ENCODE measurements at places on chromosomes 2 and 18.

DNA sequence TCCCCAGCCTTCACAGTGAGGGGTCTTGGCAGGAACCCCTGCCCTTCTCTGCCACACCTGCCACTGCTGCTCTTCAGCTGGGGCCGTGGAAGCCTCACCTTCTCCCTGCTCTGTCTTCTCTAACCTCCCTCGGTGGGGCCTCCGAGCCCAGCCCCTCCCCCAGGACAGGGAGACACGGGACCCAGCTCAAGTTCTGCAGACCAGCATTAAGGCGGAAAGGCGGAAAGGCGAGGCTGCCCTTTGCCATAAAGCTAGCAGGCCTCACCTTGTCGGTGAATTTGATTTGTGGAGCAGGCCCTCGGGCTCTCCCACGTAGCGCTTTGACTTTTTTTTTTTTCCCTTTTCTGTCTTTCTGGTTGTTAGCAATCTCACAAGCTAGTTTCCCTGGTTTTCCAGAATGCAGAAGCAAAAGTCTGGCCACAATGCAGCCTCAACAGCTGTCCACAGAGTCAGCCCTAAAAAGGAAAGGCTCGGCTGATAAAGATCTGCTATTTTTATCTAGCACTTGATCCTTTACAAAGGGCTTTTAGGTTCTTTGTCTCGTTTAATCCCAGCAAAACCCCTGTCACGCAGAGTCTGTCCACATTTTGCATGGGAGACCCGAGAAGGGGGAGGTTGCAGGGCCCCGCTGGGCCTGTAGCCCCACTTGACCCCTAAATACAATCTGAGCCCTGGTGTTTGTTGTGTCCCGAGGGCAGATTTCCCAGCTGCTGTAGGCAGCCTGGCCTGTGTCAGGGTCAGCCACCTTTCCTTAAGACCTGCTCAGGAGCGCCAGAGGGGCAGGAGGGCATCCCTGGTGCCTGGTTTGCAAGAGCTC, 6.0 kb downstream of the ITM2C start:
- DNase-seq, result no peak

DNA sequence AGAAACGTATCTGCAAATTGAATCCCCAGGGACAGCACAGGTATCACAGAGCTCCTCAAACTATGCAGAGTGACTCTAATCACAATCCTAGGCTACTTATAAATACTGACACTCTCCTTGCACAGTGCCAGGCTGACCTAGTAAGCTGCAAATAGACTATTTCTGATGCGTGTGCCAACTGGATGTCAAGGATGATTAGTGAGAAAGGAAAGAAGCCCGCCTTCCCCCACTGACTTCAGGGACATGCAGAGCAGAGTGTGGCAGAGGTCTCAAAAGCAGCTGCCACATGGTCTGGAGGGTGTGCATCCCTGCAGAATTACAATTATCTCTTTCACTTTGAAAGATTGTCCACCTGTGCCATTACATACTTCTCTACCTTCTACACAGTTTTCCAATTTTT, 235.6 kb downstream of the CPS1 start:
- no peak for DNase-seq

DNA sequence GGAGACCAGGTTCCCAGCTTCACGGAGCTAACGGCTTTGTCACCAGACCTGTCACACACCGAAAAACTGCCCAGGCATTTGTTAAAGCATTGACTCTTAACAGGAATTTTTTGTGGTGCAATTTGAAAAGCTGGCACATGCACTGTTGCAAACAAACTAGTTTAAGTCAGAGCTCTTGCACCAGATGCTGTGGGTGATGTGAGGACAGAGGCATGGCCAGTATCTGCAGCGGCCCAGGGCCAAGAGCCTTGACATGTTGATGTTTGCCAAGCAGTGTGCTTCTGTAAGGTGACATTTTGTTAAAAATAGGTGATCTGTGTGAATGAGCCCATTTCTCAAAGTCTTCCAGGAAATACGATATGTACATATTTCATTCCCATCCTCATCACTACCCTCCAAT, 142.5 kb downstream of the MTCL1 start:
- no peak for DNase-seq

DNA sequence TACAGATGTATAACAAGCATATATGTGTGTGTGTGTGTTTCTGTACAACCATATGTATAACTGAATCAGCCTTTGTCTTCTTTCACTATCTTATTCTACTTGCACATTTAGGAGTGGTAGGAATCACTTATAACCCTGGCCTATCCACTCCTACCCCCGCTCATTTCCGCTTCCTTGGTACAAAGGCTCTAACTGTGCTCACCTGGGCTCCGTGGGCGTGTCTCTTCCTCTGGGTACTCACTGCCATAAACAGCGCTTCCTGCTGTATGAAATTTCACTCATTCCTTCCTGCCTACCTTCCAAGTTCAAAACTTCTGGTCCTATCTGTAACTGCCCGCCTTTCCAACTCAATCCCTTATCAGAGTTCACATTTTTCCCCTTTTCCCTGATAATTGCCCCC, 815.5 kb downstream of the EPHA4 start:
- no peak for DNase-seq

DNA sequence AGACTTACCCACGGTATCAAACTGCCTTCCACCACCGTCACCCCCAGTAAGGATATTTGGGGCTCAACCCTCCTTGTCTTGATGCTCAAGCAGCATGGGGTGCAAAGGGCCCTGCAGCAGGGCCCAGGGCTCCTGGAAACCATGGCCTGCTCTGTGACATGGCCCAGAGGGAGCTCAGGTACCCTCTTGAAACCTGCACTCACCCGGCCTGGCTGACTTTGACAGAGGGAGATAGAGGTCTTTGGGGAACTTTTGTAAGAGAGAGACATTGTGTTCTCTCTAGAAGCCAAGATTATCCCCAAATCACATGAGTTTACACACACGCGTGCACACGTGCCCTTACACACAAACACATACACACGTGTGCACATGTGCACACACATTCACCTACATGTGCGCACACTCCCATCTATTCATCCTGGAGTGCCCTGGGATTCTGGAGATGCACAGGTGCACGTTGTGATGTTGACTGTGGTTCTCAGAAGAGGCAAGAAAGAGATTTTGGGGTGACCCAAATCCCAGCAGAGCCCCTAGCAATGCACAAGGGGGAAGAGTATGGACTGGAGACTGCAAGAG, 19.6 kb upstream of the KCNK3 start:
- DNase-seq, result no peak

DNA sequence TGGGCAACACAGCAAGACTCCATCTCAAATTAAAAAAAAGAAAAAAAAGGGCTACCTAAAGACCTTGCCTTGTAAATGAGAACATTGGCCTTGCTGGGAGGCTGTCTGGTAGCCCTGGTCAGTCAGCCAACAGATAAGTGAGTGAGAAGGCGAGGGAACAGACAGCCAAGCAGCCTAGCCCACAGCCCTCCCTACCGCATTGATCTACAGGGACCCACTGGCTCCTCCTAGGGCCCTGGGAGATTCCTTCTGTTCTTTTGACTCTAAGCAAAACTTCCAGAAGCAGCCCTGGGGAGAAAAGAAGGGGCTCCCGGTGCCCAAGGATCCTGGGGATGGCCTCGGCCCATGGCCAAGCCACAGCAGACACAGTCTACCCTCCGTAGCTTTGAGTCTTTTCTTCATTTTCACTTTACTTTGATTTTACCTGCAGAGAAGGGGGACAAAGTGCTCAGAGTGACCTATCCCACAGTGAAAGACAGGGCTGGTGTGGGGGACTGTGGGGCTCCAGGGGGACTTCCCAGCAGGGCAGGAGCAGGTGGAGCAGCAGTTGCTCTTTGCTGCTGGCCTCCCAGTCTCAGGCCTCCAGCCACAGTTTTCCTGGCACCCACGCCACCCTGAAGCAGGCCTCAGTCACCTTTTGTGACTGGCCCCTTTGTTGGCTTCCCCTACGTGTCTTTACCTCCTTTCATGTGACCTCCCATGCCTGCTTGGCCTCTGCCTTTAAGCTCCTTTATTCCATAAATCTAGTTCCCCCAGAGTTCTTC, 5.1 kb downstream of the CEP68 start:
- DNase-seq, result no peak

DNA sequence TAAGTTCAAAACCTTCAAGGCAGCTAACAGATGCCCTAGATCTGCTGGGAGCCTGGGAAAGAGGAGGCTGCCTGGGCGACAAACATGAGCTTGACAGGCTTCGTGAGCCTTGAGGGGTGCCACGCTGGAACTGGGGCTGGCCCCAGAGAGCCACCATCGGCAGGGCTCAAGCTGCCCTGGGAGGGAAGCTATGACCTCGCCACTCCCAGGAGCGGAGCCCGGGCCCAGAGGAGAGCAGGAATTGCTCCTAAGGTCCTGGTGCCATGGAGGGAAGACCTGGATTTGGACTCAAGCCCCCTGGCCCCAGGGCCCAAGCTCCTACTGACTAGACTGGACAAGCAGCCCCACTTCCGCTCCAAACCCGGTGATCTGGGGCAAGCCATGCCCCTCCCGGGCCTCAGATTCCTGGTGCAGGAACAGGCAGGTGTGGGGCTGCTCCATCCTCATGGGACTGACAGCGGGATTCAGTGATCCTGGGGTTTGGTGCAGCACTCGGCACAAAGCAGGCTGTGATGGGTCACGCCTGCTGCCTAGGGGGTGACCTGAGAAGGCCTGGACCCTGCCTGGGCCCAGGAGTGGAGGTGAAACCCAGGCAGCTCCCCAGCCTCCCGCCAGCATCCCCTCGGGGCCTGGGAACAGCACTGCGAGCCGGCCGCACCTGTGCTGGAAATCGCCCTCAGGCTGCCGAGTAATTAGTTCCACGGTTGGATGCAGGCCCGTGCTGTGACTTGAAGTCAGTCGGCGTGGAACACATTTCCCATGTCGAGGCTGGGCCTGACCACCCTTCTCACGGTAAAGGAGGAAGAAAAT, 246.9 kb downstream of the NDUFA10 start:
- DNase-seq, result no peak

- no peak for DNase-seq
Observed at GRCh38 chr2:223959688-223960087, 2.4 kb downstream of the MRPL44 start.

DNA sequence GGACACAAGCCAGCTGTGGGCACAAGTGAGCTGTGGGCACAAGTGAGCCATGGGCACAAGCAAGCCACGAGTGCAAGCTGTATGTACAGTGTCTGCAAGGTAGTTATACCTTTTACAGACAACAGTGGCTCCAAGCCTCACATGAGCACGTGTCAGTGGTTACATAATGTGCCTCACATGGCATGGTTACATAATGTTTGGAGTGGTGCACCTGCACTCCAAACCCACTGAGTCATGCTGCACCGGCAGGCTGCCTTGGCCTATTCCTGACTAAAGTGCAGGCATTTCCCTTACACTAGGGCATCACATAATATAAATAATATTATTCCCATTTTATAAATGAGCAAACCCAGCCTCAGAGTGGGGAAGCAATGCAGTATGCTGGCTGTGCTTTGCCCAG, 62.6 kb downstream of the MARCO start:
- DNase-seq, result no peak

- no peak for DNase-seq
Observed at GRCh38 chr18:59267503-59268126, 5.6 kb downstream of the RAX start.

- DNase-seq, result no peak
Observed at GRCh38 chr2:90079374-90079773, 1387.9 kb downstream of the RPIA start.

GRCh38 chr2:148058641-148059040, 37.8 kb downstream of the MBD5 start:
- no peak for DNase-seq

- DNase-seq, result no peak
Observed at GRCh38 chr2:78541451-78542267, 483.8 kb upstream of the REG3G start.

- DNase-seq, result no peak
Observed at GRCh38 chr2:71226096-71226964, 573 bp downstream of the PAIP2B start.

DNA sequence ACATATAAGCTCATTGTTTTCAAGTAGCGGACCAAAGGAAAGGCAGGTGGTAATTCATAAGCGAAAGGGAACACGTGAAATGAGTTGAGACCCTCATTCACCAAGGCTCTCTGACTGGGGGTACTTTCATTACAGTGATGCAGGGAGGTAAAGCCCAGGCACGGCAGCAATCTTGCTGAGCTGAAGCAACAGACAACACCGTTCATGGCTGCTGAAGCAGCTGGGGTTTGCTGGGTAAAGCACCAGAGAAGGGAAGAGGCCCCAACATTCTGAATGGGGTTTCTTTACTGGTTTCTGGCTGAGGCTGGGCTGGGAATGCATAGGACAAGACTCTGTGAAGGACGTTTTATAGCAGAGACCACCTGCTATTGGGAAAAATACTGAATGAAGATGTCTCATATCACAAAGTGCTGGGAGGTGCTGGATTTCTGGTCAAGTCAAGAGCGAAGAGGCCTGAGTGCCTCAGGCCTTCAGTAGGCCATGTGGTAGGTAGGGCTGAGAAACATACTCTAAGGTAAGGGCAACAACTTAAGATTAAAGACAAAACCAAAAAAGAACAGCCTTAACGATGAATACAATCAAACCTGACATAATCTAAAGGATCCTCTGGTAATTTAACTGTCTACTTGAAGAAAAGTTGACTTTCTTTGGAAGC, 324.7 kb upstream of the PIK3C3 start:
- no peak for DNase-seq

DNA sequence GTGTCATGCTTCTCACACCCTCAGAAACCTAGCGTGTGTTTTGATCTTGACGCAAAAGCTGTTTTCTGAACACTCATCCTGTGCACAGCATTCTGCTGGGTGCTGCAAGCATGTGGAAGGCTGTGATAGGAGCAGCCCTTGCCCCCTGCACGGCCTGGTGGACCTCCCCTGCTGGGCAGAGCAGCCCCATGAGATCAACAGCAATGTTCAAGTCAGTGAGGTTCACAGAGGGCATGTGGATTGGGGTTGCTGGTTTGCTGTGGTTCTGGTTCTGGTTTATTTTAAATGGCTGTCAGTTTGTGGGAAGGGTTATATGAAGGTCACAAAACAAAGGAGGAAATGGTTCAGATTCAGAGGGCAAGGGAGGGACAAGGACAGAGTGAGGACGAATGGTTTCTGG, 71.3 kb downstream of the SOWAHC start:
- DNase-seq, result no peak

DNA sequence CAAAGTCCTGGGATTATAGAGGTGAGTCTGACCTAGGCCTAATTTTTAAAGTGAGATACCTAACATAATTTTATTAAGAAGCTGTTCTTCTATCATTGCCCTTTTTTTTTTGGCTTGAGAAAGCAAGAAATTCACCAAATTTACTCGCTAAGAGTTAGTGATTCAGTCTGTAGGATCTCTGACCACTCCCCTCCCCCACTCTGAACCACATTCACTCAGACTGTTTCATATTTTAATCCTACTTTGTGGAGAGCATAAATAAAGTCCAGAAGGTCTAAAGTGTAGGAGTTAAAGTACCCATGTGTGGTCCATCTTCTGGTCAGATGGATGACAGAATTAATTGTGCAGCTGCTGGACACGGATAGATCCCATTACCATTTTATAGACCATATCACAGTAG, 115.8 kb upstream of the MGAT5 start:
- DNase-seq, result no peak

Data from DND-41 (cell line).